ENCODE measurements at places on chromosomes 1 and 21.

- DNase-seq, result no peak
Observed at GRCh38 chr1:226985239-226985838, 45.2 kb downstream of the COQ8A start.

DNA sequence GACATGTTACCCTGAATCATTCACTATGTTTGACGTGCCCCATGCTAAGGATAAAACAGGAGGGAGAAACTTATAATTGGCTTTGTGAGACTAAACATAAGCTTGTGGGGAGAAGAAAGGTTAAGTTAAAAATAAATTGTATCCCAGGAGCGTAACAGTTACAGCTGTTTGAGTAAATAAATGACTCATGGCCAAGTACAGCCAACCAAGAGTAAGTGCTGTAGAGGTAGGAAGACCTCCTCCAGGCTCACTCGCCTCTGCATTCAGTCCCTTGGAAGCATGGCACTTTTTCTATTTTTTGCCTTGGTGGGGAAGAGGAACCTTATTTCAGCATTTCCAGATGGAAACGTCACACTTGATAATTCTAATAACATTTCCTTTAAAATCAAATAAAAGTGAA is 116.5 kb downstream of the ZP4 start:
- no peak for DNase-seq

DNA sequence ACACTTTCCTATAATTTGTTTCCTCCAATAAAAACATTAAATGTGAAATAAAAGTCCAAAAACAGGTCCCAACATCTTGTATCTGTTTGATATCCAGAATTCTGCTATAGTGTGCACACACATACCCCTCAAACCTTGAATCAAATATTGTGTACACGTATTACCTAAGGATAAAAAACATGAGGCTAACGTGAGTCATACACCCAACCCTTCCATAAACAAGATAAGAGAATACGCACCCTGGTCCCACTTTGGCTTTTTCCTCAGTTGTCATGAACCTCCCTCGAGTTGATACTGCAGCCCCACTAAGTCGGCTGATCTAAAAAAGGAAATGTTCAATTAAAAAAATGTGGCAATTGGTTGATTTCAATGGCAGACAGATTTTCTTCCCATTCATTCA is 5.2 kb downstream of the KHDC4 start:
- DNase-seq, result no peak

- no peak for DNase-seq
Observed at GRCh38 chr1:89943846-89944781, 50.8 kb upstream of the ZNF326 start.

- no peak for DNase-seq
Observed at GRCh38 chr1:228226956-228227791, 19.3 kb downstream of the OBSCN start.

DNA sequence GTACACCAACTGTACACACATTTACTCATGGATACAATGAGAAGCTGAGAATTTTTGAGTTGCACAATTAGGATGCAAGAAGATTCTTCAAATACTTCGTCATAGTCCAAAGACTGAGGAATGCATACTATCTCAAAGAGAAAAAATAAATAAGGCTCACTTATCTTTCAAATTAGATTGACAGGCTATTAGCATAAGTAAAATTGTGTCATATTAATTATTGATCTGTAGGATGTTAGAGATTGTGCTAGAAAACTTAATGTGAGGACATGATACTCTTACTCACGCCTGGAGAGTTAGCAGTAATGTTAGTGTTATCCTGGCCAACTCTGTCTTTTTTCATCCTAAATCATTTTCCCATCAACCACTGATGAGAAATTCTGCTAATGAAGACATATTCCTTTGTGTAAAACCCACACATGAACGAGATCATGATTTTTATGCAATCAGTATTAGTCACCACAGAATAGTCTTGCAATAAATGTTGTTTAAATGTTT is 659.0 kb downstream of the LTN1 start:
- no peak for DNase-seq

- no peak for DNase-seq
Observed at GRCh38 chr21:33734291-33734690, 92.0 kb downstream of the ITSN1 start.

DNA sequence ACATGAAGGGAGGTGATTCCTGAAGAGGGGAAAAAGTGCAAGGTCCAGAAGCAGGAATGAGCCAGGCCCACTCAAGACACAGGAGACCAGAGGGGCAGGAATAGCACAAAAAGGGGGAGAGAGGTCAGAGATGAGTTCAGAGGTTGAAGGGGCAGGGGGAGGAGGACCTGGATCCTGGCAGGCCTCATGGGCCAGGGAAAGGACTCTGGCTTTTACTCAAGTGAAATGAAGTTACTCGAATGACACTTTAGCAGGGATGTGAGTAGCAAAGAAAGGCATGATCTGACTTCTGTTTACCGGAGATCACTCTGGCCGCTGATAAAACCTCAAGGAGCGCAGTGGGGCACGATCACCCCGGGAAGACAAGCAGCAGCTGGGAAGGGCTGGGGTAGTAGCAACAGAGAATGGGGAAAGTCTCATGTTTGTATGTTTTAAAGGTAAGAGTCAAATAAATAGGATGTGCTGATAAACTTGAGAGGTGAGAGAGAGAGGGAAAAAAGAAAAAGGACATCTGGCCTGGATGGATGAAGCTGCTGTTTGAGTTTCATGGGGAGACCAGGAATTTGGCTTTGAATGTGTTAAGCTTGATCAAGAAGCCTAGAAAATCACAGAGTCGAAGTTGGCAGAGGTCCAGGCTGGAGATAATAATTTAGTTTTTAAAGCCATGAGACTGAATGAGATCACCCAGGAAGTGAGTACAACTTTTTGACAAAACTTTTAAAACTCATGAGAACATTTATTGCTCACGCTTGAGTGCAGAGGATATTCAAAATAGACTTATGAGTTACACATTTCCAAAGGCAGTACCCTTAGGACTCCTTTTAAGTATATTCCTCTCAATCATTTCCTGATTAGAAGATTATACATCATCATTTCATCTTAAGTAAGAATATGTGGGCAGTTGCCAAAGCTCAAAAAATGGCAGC is 156.0 kb downstream of the RERE start:
- peak; percentile 77 for DNase-seq

GRCh38 chr1:226653311-226653921 is 85.7 kb downstream of the ITPKB start:
- DNase-seq, result no peak

GRCh38 chr1:31221072-31221471 is 18.6 kb downstream of the NKAIN1 start:
- no peak for DNase-seq

- no peak for DNase-seq
Observed at GRCh38 chr1:187685333-187685732, 856.6 kb downstream of the PLA2G4A start.

- DNase-seq, result no peak
Observed at GRCh38 chr1:43007377-43008114, 48.9 kb upstream of the SLC2A1 start.

DNA sequence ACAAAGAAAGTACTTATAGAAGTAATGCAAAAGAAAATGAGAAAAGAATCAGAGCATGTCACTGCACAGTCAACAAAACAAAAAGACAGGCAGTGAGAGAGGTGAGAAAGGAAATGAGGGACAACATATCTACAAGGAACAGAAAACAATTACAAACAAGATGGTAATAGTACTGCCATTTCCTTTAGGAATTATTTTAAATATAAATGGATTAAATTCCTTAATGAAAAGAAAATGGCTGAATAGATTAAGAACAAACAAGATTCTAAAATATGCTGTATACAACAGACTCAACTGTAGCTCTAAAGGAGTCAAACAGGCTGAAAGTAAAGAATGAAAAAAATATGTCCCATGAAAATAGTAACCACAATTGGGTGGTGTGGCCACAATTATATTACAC is 22.1 kb upstream of the ZNF124 start:
- DNase-seq, result no peak

- peak; percentile 66 for DNase-seq
Observed at GRCh38 chr1:67149179-67149770, 14.5 kb upstream of the C1orf141 start.

DNA sequence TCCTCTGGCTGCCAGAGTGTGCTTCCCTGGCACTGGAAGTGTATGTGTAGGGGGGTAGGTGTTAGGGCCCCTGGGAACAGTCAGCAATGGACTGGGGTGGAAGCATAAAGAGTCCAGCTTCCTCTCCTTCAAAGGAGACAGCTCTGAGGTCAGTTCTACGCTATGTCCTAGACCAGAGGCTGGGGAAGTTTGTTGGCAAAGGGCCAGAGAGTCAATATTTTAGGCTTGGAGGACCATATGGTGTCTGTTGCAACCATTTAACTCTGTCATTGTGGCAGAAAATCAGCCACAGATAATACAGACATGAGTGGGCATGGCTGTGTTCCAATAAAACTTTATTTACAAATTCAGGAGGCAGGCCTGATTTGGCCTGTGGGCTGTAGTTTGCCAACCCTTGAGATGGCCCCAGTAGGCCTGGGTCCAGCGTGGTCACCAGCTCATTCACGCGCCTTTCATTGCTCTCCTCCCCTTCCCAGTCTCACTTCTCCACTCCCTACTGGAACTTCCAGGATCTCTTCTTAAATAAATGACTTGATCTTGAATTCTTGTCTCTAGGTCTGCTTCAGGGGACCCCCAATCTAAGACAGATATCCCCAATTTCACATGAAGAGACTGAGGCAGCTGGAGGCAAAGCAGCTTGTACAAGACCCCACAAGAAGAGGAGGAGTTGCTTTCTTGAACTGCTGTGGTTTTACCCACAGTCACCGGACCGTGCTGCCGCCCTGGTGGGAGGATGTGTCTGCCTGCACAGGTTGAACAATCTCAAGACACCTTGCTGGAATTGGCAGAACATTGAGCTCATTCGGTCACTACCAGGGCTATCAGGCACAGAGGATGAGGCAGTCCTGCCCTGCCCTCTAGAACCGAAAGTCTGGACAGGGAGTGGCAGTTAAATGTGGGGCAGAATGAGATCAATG is 162.4 kb upstream of the POU3F1 start:
- DNase-seq, result no peak

DNA sequence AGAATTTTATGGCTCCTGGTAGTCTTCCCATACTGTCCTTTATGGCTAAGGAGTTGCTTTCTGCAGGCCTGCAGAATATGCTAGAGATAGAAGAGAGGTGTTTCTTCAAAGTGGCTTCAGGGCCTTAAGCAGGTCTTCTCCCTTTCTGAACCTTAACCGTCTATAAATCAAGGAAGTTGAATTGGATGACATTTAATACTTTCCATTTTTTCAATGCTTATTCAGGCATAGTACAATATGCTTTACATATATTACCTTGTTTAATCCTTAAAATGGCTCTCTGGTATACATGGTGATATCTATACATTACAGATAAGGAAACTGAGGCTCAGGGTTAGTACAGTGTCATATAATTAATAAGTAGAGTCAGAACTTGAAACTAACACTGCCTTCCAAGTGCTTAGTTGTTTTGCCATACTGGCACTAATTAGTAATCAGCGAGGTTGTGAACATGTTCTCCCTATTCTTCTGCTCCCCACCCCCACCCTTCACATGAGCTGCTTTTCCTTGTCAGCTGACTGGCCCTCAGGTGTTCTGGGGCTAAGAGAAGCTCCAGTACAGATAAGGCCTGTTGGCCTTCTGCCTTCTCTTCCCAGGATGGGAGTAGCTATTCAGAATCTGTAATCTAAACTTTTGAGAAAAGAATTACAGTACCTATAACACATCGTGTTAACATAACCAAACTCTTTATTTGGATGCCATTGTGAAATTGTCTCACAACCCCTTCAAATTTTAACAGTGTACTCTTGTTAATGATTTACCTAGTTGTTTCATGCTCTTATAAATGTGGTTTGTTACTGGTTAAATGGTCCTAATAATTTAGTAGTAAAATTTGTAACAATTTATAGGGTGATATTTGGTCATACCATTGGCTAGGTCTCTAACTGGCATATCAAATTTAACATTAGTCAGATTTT is 13.6 kb downstream of the NFYC start:
- DNase-seq, result no peak

- peak; percentile 34 for DNase-seq
Observed at GRCh38 chr1:228373004-228373680, 33.5 kb downstream of the TRIM11 start.

GRCh38 chr1:218890451-218890850 is 283.2 kb upstream of the LYPLAL1 start:
- DNase-seq, result no peak

DNA sequence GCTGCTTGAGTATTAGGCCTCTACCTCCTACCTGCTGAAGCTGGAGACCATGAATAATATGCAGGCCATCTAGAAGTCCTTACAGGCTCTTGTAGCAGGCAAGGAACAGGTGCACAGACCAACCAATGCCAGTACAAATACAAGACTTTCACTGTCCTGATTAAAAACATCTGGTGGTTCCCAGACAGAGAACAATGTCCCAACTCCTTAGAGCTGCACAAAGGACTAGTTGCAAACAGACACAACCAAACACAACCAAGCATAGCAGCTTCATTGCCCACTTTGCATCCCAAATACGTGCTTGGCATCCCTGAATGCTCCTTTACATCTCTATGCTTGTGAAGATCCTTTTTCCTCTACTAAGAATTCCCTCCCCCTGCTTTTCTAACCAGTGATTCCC is 98.1 kb upstream of the CXADR start:
- no peak for DNase-seq

- DNase-seq, result no peak
Observed at GRCh38 chr1:25217598-25218232, 14.6 kb downstream of the SYF2 start.

GRCh38 chr1:3196577-3197245 is 127.7 kb downstream of the PRDM16 start:
- no peak for DNase-seq

DNA sequence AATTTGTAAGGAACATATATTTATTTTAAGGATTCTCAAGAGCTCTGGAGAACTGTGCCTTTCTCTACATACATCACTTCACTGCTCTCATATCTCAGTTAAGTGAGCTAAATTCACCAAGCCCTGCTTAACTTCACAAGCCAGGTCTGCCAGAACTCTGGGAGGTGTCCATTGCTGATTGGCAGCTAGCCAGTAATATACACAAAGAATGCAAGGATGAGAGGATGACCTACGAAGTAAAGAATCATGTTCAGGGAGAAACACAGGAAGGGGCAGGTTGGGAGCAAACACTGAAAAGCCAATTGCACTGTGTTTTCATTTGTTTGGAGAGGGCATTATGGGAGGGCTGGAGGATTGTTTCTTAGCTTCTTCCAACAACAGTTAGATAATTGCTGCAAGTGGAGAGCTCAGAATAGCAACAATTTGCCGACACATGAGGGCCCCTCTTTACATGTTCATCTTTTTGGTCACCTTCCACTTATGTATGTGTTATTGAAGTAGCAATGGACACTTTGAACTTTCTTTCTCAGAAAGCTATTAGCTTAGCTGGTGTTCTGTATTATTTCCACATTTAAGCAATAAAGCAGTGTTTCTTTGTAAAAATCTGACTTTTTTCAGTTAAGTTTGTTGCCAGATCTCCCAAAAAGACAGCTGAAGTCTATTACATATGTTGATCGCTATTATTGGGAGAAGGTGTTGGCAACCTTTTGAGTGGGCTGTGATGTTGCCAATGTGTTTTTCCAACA is 254.8 kb downstream of the LTN1 start:
- DNase-seq, result no peak

- no peak for DNase-seq
Observed at GRCh38 chr1:22110016-22110415, 32.9 kb downstream of the WNT4 start.

All from ovary (tissue), 10 donors.